ENCODE measurements at places on chromosomes 5 and 9.
A peak's percentile ranks its signal among the peaks of the same experiment; 100 is the strongest.

- no peak for DNase-seq
Observed at GRCh38 chr9:99973455-99973854, 67.0 kb downstream of the STX17 start.

- no peak for DNase-seq
Observed at GRCh38 chr5:136689552-136689951, 324.2 kb upstream of the TRPC7 start.

DNA sequence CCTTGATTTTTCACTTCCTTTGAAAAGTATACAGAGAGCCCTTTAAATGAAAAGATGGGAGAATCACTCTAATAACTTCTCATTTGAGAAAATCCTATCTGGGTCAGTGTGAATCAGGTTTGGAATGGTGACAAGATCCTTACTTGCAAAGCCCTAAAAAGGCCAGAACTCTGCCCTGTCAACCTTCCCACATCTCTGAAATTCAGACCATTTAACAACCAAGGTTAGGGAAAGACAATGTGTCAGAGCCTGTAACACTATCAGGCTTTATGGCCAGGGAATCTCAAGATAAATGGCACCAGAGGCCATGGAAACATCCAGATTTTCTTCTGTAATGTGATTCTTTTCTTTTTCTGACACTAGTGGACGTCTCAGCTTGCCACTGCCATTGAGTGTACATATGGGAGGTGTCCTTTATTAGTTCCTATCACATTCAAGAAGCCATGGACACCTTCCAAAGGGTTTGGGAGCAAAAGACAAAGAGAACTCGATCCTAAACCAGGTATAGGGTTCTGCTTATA, 165.7 kb upstream of the GPR151 start:
- no peak for DNase-seq

- DNase-seq: no peak
Observed at GRCh38 chr5:141515141-141515540, 26.3 kb downstream of the PCDHGC5 start.

DNA sequence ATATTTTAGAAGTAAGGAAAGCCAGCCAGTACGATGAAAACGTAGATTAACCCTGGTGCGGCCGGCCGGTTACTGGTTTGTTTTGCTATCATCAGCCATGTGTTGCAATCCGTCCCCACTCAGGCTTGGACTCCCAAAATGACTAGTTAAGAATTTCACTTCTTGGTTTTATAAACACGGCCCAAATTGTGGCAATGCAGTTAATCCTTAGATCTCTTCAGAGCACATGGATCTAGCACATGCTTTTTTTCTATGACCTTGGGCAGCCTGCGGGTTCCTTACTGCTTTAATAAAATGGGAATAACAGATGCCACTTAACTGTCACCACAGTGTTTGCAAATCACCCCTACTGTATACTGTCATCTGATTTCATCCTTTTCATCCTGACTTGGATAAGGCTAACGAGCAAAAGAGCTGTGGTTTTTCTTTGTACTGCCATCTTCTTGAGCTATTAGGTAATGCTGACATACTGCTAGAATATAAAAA, 1.5 kb downstream of the NDFIP1 start:
- peak; percentile 38 for DNase-seq

GRCh38 chr5:172699423-172699822, 58.4 kb downstream of the NEURL1B start:
- DNase-seq: no peak

- DNase-seq: no peak
Observed at GRCh38 chr9:37187292-37187691, 66.9 kb downstream of the ZCCHC7 start.

GRCh38 chr5:131274326-131275063, 10.6 kb downstream of the CDC42SE2 start:
- DNase-seq: no peak

- no peak for DNase-seq
Observed at GRCh38 chr9:5587024-5587423, 41.9 kb upstream of the RIC1 start.
